ENCODE measurements at places on chromosomes 13 and 19.

- no peak for DNase-seq
These were observed 87.0 kb downstream of the MAB21L1 start for GRCh38 chr13:35389535-35389934.

- no peak for DNase-seq
These were observed 15.3 kb downstream of the ZBTB7A start for GRCh38 chr19:4051175-4052101.

DNA sequence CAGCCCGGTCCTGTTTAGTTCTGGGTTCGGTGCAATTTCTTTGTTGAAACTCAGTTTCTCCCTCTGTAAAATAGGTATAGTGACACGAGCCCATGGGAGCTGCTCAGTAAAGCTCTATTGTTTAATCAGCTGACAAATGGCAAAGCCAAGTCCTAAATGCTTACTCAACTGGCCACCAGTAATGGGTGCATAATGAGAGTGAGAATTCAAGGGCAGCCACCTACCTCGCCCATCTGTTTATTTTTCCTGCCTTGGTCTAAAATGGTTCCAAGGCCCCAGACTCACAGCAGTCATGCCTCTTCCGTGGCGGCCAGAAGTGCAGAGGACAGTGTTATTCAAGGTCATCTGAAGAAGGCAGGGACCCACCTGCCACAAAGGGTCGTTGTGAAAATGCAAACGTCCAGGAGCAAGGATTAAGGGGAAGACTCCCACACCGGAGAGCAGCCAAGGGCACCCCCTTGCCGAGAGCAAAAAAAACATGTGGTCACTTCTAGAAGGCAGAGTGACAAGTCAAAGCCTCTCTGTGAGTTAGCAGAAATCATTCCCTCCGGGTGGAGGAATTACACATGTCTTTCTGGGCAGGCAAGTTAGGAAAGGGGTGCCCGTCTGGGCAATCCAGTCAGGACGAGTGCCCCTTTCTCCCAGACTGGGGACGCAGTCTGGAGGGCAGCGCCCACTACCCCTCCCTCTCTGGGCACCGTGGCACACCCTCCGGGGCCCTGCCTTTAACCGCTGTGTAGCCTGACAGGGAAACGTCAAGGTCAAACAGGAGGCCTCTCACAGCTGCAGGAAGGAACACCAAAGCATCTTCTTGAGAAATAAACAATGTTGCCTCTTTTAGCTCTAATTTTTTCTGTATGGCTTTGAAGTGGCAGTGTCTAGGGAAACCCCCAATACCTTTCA, 186.2 kb downstream of the FOXO1 start:
- no peak for DNase-seq

GRCh38 chr13:112995395-112996191, 26.6 kb downstream of the MCF2L start:
- DNase-seq, result no peak

GRCh38 chr19:39969681-39970424, 1.1 kb upstream of the PSMC4 start:
- no peak for DNase-seq

DNA sequence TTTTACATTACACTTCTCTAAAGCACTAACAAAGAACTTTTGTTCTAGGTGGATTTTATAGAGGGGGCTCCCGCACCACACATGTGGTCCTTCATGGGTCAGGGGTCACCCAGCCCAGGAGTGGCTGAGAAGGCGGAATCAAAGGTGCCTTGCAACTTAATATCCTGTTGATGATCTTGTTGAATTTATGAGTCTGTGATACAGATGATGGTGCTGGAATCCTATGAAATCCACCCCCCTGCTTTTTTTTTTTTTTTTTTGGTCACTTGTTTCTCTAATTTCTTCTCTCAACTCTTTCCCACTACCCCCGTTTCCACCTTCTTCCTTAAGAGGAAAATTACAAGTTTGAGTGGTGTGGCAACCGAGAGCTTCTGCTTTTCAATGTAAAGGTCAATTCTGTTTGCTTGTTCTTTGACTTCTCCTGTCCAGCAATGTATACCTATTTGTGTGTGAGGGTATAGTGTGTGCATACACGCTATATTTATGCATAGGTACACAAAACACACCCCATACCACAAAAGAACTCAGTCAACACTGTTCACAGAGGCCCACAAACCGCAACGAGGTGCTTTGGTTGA, 4.2 kb upstream of the ZIC2 start:
- DNase-seq, result no peak

GRCh38 chr19:55688422-55689218, 13.6 kb downstream of the EPN1 start:
- no peak for DNase-seq

GRCh38 chr19:14835011-14835410, at the start of the genes OR7A5 and OR7C1:
Gene OR7A5, minus strand, starts transcription at chr19:14835185. Its CDS starts 6,944 bp downstream, at chr19:14828241.
Gene OR7C1, minus strand, starts transcription at chr19:14835185. Its CDS starts 35,049 bp downstream, at chr19:14800136.
- DNase-seq, result peak; percentile 9

GRCh38 chr13:93118081-93118615, 108.5 kb upstream of the GPC6 start:
- no peak for DNase-seq

DNA sequence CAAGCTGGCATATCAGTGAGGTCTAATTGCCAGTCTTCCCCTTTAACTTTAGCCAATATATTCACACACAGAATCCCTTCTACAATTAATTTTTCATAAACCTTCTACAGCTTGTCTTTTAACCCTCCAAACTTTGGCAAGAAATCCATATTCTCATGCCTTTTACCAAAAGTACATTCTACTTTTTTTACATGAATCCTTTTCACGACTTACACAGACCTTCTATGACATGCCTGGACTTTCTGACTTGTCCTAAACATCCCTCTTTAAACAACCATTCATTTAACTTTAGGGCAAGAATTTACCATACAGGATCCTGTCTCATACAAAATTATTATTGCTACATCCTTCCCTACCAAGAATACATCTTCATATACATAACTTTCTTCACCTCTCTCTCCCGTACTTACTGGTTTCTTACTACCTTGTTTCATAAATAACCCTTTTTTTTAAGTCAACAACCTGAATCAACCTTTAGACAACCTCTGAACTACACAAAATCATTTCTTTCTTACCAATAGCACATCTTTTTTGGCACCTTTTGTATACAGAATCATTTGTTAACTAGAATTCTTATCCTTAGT, 23.5 kb downstream of the ZNF544 start:
- DNase-seq, result no peak

GRCh38 chr13:71871844-71872243, 4.8 kb upstream of the DACH1 start:
- DNase-seq, result no peak

GRCh38 chr13:45105895-45106294, 14.4 kb upstream of the GTF2F2 start:
- DNase-seq, result no peak

GRCh38 chr13:95479731-95480130, 72.8 kb upstream of the CLDN10 start:
- DNase-seq, result no peak

DNA sequence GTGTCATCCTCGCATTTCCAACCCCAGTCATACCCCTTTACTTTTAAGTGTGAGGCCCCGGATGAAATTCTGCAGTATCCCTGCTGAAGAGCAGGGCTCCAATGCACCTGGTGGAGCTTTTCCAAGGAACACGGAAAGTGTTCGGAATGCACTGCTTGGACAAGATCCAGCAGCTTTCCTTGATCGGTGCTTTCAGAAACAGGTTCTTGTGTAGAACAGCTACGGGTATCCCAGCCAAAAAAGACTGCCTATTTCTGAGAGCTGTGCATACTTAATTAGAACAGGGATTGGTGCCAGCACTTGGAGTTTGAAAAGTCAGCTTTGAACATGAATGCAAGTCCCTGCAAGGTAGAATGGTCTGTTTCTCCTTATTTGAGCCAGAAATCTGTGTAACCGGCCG, 87.2 kb upstream of the C1QTNF9B start:
- no peak for DNase-seq

- DNase-seq, result peak; percentile 84
These were observed 4.8 kb upstream of the KCNC3 start for GRCh38 chr19:50333737-50334617.

GRCh38 chr13:44416301-44416700, 42.7 kb downstream of the SERP2 start:
- no peak for DNase-seq

GRCh38 chr13:106468744-106469590, 66.5 kb downstream of the EFNB2 start:
- DNase-seq, result no peak

GRCh38 chr13:51959773-51960172, 51.5 kb downstream of the ATP7B start:
- DNase-seq, result no peak

DNA sequence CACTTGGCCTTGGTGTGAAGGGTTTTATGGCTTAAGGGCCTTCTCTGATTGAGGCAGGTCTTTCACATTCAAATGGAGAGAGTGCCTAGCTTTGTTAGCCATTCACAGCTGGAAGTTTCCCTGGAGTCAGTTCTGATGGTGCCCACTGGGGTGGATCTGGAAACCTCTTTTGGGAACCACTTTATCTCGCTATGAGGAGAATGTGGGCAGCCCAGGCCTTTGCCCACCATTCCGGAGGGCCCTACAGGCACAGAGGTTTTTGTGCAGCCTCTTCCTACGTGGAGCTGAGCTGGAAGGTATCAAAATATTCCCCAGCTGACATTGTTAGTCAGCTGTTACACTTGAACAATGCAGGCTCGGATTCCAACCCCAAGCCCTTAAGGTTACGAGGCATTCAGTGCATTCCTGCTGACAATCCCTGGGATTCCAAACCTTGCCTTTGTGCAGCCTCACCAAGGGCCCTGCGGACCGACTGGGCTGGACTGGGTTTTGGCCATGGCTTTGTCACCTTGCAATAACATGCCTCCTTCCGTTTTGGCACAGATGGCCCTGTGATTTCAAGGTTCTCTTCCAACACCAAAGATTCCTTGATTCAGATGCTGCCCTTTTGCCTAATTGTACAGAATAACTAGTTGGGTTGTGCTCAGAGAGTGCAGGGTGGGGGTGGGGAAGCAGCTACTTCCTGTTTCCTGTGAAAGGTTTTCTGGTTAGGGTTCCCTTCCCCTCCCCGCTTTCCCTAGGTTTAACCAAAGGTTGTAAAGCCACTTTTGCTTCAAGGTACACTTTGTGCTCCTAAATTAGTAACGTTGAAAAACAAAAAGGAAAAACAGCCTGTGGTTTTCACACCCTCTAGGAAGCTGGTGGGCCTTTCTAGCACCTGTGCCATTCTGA, 27.0 kb downstream of the SAE1 start:
- peak; percentile 24 for DNase-seq

- no peak for DNase-seq
These were observed 202.3 kb downstream of the ABCC4 start for GRCh38 chr13:95098916-95099315.

- no peak for DNase-seq
These were observed 25.8 kb upstream of the SPATA13 start for GRCh38 chr13:24134757-24135156.

DNA sequence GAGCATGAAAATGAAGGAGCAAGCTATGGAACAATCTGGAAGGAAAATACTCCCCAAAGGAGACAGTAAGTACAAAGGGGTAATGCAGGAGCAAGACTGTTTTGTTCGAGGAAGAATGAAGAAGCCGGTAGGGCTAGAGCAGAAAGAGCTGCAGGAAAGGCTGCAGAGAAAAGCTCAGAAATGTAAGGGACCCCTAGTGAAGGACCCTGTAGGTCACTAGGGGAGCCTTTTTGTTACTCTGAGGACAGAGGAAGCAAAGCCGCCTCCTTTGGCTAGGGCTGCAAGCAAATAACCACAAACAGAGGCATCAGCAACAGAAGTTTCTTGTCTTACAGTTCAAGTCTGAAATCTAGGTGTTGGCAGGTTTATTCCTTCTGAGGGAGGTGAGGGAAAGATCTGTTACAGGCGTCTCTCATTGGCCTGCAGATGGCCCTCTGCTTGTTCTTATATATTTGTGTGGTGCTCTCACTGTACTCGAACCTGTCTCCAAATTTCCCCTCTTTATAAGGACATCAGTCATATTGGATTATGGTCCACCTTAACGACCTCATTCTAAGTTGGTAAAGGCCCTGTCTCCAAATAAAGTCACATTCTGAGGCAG, 362.3 kb downstream of the COG6 start:
- no peak for DNase-seq

- DNase-seq, result no peak
These were observed 2.7 kb downstream of the PLEKHF1 start for GRCh38 chr19:29667901-29668341.

DNA sequence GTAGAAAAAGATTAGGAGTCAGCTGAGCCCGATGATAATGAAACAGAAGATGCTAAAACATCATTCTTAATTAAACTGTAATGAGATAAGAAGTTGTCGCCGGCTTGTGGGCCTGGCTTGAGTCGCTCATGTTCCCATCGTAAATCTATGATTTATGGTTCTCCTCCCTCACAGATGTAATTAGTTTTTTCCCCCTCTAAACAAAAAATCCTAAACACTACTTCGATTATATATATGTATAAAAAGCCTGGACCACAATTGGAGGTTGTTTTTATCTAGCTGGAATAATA, 151.3 kb downstream of the PTPRS start:
- DNase-seq, result no peak

DNA sequence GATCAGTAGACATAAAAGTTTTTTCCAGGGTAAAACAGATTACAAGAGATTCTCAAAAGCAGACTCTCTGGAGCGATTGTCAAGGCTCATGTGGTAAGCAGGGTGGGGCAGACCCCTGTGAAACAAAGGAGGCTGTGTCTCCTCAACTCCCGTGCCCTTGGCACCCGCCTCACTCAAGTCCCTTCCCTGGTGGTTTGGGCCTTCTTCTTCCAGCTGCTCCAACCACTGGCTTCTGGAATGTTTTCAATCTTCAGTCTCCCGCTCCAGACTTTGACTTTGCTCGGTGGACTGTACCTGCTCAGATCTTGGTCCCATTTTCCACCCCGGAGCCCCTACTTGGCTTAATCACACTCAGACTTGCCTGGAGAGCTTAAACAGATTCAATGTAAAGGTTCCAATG, 74.8 kb upstream of the STK24 start:
- no peak for DNase-seq

DNA sequence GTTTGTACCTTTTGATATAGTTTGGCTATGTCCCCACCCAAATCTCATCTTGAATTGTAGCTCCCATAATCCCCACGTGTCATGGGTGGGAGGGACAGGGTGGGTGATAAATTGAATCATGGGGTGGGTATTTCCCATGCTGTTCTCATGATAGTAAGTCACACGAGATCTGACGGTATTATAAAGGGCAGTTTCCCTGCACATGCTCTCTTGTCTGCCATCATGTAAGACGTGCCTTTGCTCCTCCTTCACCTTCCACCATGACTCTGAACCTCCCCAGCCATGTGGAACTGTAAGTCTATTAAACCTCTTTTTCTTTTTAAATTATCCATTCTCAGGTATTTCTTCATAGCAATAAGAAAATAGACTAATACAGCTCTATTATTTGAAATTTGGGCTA, 330.7 kb upstream of the ATXN8OS start:
- no peak for DNase-seq

DNA sequence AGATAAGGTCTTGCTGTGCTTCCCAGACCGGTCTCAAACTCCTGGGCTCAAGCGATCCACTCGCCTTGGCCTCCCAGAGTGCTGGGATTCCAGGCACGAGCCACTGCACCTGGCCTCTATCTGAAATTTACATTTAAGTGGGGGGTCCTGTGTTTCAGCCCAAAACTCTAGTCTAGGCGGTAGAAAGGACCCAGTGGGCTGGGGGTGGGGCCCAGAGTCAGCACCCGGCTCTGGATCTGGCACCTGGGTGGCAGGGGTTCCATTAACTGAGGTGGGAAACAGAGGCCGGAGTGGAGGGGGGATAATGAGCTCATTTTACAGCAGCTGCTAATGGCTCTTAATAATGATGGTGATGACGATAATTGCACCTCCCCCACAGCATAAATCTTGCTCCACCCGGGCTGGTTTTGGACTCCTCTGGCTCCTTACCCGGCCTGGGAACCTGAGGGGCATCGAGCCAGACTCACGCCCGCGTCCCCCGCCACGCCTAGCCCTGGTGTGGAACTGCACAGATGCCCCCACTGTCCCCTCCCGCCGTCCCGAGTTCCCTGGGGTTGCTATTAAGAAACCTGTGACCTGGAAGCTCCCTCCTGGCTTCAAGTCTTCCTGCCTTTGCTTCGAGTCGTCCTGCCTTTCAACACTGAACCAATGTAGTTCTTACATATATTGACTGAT, 17.8 kb upstream of the KLF2 start:
- no peak for DNase-seq
